Liver (tissue), 10 donors: ENCODE measurements at places on chromosomes 3 and 15.

GRCh38 chr15:25403771-25404170 is 35.1 kb downstream of the UBE3A start:
- no peak for DNase-seq

- DNase-seq, result no peak
Measured at GRCh38 chr15:90916461-90916860, 13.4 kb downstream of the MAN2A2 start.

DNA sequence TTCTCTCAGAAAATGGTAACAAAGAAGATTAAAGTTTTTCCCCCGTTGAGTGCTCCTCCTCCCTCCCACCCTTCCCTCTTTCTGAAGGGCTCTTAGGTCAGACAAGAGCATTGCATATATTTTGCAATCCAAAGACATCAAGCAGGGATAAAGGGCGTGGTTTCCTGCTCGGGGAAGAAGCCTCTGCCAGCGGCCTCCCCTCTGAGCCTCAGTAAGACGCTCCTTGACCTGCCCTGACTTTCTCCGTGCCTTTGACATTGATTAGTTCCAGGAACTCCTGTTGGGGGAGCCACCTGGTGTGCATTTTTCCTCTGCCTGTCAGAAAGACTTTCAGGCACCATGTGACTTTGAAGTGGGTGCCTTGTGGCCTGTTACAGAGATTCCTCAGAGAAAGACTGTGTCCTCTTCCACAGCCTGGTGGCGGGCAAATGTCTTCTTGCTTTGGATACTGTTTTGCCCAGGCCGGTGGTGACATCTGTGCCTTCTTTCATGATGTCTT is 87.2 kb upstream of the TBL1XR1 start:
- DNase-seq, result no peak

GRCh38 chr3:194281766-194282165 is 69.4 kb downstream of the CPN2 start:
- no peak for DNase-seq

- no peak for DNase-seq
Measured at GRCh38 chr15:92819278-92820235, 80.6 kb upstream of the CHD2 start.

- no peak for DNase-seq
Measured at GRCh38 chr3:129555153-129555550, 12.2 kb downstream of the H1-8 start.

DNA sequence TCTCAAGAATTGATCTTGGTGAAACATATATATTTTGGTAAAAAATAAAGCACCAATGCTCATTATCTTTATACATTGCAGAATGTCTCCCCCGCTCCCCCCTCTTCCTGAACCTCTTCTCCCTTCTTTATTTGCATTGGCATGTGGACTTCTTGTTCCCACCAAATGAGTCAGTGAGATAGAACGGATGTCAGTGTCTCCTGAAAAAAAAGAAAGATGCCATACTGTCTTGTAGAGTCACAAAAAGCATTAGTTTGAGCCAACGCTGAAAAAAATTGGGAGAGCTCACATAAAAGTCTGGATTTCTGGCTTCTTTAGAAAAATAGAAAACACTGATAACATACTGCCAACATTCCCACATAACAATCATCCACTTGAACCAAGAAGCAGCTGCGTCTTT is 32.0 kb upstream of the STXBP5L start:
- no peak for DNase-seq
